ENCODE measurements at places on chromosomes 2 and 18.

DNA sequence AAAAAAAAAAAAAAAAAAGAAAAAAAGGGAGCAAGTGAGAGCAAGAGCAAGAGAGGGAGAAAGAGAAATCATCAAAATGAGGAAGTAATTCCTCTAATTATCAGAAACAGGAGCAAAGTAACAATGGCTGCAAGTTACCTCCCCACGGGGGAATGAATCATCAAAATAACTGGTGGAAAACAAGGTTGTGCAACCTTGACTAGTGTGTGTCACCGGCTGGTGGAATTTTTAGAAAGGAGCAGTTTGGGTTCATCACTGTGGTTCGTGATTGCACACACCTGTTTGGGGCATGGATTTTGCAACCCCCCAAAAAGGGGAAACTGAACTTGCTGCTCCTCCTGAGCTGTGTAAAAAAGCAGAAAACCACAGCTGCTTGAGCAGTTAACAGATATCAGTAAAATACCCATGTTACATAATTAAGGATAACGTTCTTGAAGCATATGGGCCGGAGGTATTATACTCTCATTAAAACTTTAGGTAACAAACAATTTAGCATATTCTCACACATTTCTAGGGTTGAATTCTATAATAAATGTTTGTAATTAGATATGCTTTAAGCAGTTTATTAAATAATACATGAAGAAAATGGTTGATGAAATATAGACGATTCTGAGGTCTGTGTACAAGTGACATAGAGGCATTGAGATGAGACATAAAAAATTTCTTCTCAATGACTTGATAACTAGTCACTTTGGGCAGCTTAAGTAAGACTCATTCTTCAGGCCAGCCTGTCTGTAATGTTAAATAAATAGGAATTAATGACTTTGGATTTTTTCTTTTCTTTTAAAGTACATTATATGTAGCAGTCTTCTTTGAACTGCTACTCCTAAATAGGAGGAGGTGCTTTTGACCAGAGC, 184.2 kb upstream of the ZEB2 start:
- no peak for DNase-seq

DNA sequence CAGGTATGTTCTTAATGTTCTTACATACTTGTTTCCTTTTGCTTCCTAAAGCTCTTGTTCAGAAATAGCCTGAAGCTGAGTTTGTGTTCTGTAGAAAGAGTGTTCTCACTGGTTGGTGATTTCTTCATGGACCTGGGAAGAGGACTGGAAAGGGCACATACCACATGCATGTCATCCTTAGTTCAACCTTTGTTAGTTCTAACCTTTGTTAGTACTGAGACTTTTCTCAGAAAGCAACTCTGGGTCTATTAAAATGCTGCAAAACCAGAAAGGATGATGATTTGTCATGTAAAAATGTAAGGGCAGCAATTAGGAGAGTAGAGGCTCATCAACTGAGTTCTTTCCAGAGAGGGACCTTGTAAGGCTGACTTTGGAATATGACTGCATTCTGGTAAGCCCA, 2.5 kb upstream of the FAP start:
- DNase-seq, result no peak

DNA sequence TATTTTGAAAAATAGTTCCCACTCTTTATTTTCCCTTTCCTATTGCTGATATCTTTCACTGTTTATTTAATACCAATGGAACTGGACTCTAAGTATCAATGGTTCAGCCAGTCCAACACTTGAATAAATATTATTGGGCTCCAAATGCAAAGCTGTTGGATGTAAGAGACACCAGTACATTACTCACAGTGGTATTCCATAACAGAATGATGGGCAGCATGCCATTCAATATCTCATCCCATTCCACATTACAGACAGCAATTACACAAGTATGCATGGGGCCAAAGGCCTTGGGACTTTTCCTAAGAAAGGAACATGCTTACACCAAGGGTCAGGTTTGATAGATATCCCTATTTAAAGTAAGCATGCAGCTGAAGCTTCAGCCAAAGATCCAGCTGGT, 231.9 kb downstream of the RND3 start:
- DNase-seq, result no peak

GRCh38 chr18:55477499-55477859, 110.5 kb downstream of the TCF4 start:
- DNase-seq, result no peak

GRCh38 chr2:231530099-231531011, at the start of gene NMUR1:
NMUR1 (minus strand) TSS chr2:231530445; CDS start chr2:231530361, 84 bp downstream.
- DNase-seq, result no peak

- DNase-seq, result no peak
Measured at GRCh38 chr18:26450989-26451682, 97.2 kb downstream of the KCTD1 start.

DNA sequence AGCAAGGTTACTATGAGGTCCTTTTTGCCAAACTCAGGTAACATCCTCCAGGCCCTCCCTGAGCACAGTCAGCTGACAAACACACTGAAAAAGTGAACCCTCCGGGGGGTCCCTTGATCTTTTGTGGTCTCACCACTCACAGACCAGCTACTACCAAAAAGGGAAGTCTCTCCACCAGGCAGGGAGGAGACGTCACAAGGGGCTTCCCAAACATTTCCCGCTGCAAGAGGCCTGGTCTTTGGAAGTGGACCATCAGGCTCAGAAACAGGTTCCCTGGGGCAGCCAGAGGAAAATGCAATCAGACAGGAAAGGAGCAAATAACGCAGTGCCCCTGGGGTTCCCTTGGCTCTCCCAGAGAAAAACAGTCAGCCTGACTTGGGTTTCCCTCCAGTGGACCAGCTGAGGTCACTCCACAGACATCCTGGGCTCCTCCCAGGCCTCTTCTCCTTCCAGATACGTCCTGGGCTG, 38.7 kb upstream of the POMC start:
- no peak for DNase-seq

- DNase-seq, result no peak
Measured at GRCh38 chr2:32626639-32627221, 1.1 kb upstream of the TTC27 start.

DNA sequence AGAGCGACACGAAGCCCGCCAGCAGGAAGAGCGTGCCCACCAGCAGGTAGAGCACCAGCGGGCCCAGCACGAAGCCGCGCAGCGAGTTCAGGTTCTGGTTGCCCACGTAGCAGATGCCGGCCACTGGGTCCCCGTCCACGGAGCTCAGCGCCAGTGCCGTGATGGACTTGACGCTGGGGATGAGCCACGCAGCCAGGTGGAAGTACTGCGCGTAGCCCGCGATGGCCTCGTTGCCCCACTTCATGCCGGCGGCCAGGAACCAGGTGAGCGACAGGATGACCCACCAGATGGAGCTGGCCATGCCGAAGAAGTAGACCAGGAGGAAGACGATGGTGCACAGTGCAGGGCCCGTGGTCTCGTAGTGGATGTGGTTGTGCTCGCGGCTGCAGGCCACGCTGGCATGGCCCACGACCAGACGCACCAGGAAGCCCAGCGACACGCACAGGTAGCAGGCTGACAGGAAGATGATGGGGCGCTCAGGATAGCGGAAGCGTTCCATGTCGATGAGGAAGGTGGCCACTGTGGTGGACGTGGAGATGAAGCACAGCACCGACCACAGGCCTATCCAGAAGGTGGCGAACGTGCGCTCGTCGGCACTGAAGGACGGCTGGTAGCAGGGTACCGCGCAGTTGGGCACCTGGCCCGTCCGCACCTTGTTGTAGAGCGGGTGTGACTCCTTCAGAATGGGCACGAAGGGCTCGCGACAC, 2.1 kb downstream of the FZD5 start:
- no peak for DNase-seq

DNA sequence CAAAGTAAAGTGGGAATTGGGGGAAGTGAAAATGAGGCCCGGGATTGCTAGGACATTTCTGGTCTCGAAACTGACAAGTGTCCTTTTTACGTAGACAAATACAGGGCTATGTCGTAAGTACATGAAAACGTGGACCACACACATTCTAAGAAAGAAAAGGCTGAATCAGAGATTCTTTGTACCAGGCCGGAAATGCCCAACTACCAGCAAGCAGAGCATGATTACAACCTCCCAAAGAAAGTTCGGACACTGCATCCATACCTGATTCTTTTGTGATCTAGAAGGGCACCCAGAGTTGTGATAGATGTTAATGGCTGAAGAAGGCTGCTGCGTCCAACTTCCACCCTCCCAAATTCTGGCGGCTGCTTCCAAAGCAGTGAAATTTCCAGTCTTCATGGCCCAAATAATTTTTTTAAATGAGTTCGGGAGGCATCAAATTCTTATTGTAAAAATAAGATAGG, 1.7 kb downstream of the RBMS1 start:
- DNase-seq, result no peak
